Activated CD4-positive, alpha-beta T cell treated with anti-CD3 and anti-CD28 coated beads, Interleukin-2, amount 10 ng/mL, durations not matched to agents 24 days and 14 days (primary cell): ENCODE measurements at places on chromosomes 5 and 9.

DNA sequence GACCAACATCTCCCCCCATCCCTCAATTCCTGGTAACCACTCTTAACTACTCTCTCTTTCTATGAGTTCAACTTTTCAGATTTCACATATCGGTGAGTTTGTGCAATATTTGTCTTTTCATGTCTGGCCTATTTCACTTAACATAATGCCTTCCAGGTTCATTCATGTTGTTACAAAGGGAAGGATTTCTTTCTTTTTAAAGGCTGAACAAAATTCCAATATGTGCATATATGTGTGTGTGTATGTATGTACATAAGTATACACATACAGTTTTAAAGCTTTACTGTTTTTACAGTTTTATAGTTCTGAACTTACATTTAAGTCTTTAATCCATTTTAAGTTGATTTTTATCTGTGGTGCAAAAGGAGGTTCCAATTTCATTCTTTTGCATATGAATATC, 130.7 kb downstream of the SV2C start:
- no peak overlapping the region for H3K27ac ChIP-seq
- H3K27me3 ChIP-seq = peaks cover 13% of the 10 kb centered on the region
- no peak for DNase-seq
- no peaks in the 10 kb centered on the region for H3K36me3 ChIP-seq
- no peak overlapping the region for H3K4me3 ChIP-seq
- H3K4me1 ChIP-seq = no peaks in the 10 kb centered on the region

DNA sequence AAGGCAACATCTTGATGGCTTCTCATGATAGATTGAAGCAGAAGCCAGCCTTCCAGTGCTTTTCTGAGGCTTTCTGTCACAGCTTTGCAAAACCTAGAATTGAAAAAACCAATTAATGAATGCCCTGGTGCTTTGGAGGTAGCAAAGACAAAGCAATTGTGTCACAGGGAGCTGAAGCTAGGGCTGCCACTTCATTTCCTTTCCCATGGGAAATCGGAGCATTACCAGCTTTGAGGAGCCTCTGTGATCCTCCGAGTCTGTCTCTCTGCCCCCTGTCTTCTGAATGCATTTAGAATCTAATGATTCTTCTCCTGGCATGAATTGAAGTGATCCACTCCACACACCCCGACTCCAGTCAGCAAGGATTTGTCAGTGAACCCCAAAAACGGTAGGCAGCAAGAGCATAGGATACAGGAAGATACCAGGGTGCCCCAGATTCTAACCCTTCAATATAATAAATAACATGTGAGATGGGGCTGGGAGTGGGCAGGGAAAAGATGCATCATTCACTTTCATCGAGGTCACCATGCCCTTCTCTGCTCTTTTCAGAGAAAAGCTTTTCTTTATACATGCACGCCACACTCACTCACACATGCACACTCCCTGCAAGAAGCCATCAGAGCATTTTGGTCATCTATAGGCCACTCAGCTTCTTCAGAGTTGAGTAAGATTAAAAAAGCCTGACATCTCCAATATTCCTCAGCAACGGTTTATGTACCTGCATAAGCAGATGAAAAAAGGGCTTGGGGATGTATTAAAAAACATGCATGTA, 247.7 kb upstream of the ZNF462 start:
- H3K4me3 ChIP-seq = no peak overlapping the region
- H3K4me1 ChIP-seq = no peaks in the 10 kb centered on the region
- no peak for DNase-seq
- H3K36me3 ChIP-seq = no peaks in the 10 kb centered on the region

DNA sequence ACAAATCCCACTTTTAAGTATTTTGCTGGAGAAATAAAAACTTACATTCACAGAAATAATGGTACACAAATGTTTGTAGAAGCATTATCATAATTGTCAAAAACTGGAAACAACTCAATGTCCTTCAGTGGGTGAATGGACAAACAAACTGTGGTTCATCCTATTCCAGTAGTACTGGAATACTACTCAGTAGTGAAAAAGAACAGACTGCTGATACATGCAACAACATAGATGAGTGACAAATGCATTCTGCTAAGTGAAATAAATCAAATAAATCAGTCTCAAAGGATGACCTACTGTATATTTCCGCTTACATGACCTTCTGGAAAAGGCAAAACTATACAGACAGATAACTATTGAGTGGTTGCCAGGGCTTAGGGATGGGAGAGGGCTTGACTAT, 114.1 kb downstream of the ANKRD55 start:
- no peak for DNase-seq
- H3K27me3 ChIP-seq = no peaks in the 10 kb centered on the region
- H3K4me3 ChIP-seq = no peak overlapping the region
- peaks cover 11% of the 10 kb centered on the region for H3K4me1 ChIP-seq
- no peak overlapping the region for H3K27ac ChIP-seq

GRCh38 chr5:77867914-77868313, 91.8 kb upstream of the TBCA start:
- no peaks in the 10 kb centered on the region for H3K4me1 ChIP-seq
- DNase-seq = no peak

- DNase-seq = no peak
- no peak overlapping the region for H3K27ac ChIP-seq
- H3K4me3 ChIP-seq = no peak overlapping the region
These were observed 115.7 kb upstream of the MSX2 start for GRCh38 chr5:174608631-174609097.

GRCh38 chr9:5382479-5382878, 42.8 kb upstream of the RLN1 start:
- H3K4me1 ChIP-seq = peaks cover 9% of the 10 kb centered on the region
- no peaks in the 10 kb centered on the region for H3K27me3 ChIP-seq
- H3K36me3 ChIP-seq = peaks cover 19% of the 10 kb centered on the region
- no peak overlapping the region for H3K4me3 ChIP-seq

DNA sequence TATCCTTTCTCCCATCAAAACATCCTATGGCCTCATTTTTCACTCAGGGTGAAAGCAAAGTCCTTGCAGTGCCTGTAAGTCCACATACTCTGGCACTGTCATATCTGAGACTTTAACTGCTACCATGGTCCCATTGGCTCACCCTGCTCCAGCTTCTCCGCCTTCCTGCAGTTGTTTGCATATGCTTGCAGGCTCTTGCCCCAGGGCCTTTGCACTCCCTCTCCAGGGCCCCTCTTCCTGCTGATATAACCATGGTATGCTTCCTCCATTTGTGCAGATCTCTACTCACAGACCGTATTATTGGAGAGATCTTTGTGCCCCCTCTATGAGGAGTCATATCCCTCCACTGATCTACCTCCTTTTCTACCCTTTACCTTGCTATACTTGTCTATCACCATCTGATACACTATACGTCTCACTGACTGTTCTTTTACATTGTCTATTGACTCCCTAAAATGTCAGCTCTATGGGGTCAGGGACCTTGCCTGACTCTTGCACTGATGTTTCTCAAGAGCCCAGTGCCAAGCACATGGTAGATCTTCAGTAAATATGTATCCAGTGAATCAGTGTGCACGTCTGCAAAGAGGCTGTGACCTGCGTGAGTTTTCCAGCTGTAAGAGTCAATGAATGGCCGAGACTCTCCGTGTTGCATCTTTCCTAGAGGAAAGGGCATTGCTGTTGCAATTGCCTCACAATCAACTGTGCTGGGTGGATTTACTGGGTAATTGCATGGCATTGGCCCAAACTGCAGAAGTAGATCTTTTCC, 81.7 kb upstream of the CPEB4 start:
- H3K4me3 ChIP-seq = no peak overlapping the region
- no peak for DNase-seq
- no peak overlapping the region for H3K27ac ChIP-seq
- H3K27me3 ChIP-seq = no peaks in the 10 kb centered on the region
- H3K36me3 ChIP-seq = no peaks in the 10 kb centered on the region
